Posterior vena cava (tissue), 2 donors: ENCODE measurements at places on chromosomes 3 and 15. TPM values are rescaled to one million over a fixed set of nuclear protein-coding genes. Genes with fewer than 3 reads are reported as not detected.

KCNMB3 gene
- 3.1 TPM for total RNA-seq

- DNase-seq = no peak
Measured at GRCh38 chr15:68022061-68022460, 32.1 kb upstream of the PIAS1 start.

DNA sequence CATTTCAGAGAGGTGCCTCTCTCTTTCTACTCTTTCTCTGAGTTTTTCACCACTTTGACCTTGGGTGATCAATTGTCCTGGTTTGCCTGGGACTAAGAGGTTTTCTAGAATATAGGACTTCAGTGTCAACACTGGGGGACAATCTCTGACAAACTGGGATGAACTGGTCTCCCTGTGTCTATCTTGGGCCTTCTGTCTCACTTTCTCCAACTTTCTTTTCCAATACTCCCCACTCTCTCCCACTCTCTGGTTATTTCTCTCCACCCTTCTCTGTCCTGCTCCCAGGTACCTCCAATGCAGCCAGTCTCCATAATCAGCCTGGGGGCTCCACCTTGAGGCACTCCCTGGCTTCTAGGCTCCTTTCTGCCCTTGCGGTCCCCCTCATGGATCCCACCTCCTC lies 4.7 kb upstream of the ITGA11 start:
- no peak for DNase-seq

- no peak for DNase-seq
Measured at GRCh38 chr15:48642795-48643194, 2.7 kb downstream of the FBN1 start.

GRCh38 chr3:13167064-13167743 lies 94.0 kb upstream of the IQSEC1 start:
- peak; percentile 76 for DNase-seq

DNA sequence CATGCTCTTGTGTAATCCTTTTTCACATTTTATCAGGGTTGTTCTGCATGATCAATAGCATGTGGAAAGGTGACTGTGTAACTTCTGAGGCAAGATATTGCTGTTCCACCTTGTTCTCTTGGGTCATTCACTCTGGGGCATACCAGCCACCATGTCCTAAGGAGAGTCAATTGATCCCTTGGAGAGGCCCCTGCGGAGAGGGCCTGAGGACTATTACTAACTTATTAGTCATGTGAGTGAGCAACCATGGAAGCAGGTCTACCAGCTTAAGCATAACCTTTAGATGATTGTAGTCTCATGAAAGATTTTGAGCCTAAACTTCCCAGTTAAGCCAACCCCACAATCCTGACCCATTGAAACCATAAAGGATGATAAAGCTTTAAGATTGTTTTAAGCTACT lies 22.0 kb upstream of the COL6A5 start:
- no peak for DNase-seq
